Activated T-helper 1 cell treated with Interleukin-2 at 50 U/mL for 16 hours (primary cell): ENCODE measurements at places on chromosomes 11 and 22.

- DNase-seq = no peak
These were observed 64.5 kb downstream of the BARX2 start for GRCh38 chr11:129440028-129440713.

DNA sequence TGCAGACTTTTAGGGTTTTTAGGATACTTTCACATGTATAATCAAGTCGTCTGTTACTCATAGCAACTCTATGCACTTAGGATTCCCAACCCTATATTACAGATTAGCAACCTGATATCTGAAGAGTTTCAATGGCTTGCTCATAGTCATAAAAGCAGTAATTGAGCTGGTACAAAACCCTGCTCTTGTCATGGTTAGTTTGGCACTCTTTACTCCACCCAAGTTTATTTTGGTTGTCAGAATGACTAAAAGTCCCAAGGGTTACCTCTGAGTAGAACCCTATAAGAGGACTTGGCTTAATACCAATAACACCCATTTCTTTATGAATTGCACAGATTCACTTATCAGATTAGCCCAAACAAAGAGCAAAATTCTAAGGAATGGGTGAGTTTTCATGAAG lies 550.6 kb downstream of the SOX6 start:
- no peak for DNase-seq

DNA sequence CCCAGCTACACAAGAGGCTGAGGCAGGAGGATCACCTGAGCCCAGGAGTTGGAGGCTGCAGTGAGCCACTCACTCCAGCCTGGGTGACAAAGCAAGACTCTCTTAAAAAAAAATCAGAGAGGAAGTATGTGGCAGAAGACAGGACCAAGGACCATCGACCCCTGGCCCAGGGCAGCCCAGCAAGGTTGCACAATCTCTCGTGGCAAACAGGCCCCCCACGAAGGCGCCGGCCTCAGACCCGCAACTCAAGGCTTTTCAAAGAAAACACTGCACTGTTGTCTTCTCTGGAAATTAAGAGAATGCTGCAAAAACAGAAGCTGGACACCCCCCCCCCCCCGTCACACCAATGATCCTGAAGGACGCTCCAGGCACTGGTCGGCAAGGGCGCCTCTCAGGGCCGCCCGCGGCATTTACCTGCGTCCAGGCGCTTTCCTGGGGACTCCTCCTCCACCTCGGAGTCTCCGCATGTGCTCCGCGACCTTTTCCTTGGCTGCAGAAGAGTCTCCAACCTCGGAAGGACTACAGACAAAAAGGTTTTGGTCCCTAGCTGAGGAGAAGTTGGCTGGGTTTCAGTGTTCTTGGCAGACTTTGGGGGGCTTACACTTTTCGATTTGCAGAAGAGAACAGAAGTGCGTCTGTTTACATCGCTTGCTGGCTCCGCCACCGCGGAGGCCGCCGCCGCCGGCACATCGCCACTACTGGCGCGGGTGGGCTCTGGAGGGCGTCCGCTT lies 40.5 kb downstream of the BRD1 start:
- DNase-seq = no peak

GRCh38 chr11:82356316-82356715 lies 377.3 kb downstream of the FAM181B start:
- no peak for DNase-seq

DNA sequence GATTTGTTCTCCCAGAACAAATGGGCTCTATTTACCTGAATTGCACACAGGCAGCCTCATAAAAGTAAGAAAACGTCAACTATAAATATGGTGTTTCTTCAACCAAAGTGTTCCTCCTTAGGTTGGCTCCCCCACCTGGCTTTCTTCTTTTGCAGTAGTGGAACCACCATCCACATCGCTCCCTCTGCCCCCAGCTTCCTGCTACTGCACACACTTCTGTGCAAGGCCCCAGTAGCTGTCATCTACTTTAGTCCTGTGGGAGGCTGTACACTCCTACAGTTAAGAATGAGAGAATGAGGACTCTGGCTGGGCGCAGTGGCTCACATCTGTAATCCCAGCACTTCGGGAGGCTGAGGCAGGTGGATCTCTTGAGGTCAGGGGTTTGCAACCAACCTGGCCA lies 89.5 kb downstream of the BMAL1 start:
- DNase-seq = no peak
